Activated CD4-positive, alpha-beta T cell treated with anti-CD3 and anti-CD28 coated beads for 24 hours (primary cell): ENCODE measurements at places on chromosomes 13 and 19.

DNA sequence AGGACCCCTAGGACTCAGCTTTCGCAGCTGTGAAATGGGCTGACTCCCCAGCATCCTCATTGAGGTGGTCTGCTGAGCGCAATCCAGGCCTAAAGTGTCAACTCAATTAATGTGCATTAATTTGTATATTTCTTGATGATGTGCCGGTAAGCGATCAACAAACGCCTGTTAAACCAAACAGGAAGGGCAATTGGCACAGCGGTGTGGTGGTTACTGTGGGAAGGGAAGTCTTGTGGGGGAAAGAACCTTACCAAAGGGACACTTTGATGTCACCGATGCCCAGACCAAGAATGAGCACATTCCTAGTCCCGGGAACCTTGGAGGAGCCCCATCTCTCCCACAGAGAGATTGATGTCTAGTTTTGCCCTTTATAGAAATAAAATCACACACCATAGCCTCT is 1.6 kb downstream of the JAK3 start:
- no peak for DNase-seq

DNA sequence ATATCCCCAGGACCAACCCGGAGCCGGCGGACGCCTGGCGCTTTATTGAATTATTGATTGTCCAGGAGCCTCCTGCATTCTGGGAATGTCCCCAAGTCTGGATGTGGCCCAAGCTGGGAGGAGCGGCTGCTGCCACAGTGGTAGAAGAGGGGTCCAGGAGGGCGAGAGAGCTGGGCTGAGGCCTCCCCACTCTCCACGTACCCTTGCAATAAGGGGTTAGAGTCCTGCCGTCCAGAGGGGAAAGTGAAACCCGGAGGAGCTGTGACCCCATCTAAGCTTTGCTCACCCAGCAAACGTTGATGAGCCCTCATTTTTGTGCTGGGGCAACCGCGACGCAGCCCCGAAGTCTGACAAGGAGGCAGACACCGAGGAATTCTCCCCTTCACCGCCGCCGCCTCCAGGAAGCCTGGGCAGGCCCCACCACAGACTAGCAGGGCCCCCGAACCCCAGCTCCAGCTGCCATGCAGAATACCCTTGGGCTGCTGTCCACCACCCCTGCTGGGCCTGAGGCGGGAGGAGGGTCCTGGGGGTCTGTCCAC is 1.4 kb upstream of the C2CD4C start:
- no peak for DNase-seq

DNA sequence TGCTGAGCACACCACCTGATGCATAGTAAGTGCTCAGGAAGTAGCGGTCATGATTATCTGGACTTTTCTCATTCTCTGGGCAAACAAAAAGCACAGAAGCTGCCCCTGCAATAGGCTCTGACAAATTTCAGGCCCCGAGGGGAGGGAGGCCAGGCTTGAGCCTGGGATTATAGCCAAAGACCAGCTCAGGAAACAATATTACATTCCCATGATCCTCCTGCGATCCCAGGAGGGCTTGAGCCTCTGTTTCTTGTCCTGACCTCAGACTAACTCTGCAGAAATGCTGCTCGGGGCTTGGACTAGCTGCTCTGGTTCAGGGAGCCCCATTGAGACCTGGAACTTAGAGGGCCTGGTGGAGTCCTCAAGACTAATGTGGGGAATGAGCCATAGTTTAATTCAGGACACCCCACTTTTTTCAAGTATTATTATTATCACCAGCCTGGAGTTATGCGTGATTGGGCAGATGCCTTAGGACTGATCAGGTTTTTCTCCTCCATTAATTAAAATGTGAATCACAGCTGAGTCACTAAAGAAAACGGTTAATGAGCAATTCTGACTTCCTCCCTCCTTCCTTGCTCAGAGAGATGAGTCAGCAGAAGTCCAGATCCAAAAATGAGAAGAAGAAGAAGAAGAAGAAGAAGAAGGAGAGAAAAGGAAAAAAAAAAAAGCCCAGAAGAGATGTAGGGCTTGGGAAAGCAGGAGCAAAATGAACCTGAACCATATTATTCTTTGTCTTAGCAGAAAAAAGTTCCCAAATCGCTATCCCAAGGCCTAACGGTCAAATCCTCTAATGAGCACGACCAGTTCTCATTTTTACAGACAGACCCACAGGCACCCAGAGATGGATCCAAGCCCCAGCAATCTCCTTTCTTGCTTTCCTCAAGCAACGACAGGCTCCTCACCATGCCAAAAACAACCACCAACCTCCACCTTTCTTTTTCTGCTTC is 107.2 kb downstream of the CACNA1A start:
- no peak for DNase-seq

GRCh38 chr13:27660511-27660910 is 38.8 kb downstream of the POLR1D start:
- DNase-seq = no peak

- DNase-seq = no peak
These were observed 2.9 kb downstream of the ANKRD27 start for GRCh38 chr19:32671883-32672593.
